Central memory CD8-positive, alpha-beta T cell (primary cell): ENCODE measurements at places on chromosomes 1 and 21.

GRCh38 chr1:64699327-64699726 is 45.5 kb upstream of the RAVER2 start:
- no peak overlapping the region for H3K4me3 ChIP-seq
- peaks cover 55% of the 10 kb centered on the region for H3K27me3 ChIP-seq
- no peak overlapping the region for H3K27ac ChIP-seq
- DNase-seq = no peak

GRCh38 chr1:234916840-234917239 is 211.8 kb downstream of the TOMM20 start:
- H3K4me3 ChIP-seq = no peak overlapping the region
- no peaks in the 10 kb centered on the region for H3K27me3 ChIP-seq
- H3K27ac ChIP-seq = no peak overlapping the region

- no peak overlapping the region for H3K4me3 ChIP-seq
- peaks cover 2% of the 10 kb centered on the region for H3K36me3 ChIP-seq
- no peak for DNase-seq
- H3K27ac ChIP-seq = no peak overlapping the region
- no peaks in the 10 kb centered on the region for H3K27me3 ChIP-seq
- H3K4me1 ChIP-seq = peaks cover 47% of the 10 kb centered on the region
These were observed 4.0 kb downstream of the H6PD start for GRCh38 chr1:9238550-9238949.

DNA sequence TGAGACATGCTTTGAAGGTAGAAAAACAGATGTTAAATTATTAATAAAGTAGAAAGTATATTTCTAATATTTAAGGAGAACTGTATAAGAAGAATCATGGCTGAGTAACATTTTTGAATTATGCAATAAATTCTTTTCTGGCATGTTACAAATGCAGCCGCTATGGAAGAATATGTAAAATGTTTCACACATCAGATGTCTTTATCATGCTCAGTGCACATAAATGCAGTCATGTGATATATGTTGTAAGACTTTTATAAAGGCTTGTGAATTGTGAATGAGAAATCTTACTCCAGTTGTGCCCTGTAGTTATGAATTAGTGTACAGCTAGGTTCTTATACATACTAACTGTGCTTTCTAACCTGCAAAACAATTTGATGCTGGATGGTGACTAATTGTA is 53.5 kb downstream of the LRRC8B start:
- peaks cover 9% of the 10 kb centered on the region for H3K36me3 ChIP-seq
- no peak for DNase-seq

DNA sequence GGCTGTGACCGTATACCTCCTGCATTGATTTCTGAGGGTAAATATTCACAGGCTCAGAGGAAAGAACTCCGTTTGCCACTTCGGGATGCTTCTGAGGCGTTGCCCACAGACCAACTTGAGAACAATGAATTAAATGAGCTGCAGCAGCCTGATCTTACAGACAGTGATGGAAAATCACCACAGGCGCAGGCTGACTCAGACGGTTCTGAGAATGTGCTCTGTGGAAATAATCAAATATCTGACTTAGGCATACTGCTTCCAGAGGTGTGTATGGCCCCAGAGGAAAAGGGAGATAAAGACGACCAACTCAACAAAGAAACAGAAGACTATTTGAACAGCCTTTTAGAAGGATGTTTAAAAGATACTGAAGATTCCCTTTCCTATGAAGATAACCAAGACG is 76.7 kb upstream of the SCCPDH start:
- H3K4me3 ChIP-seq = no peak overlapping the region
- peaks cover 42% of the 10 kb centered on the region for H3K36me3 ChIP-seq
- no peak overlapping the region for H3K27ac ChIP-seq
- DNase-seq = no peak
- H3K27me3 ChIP-seq = no peaks in the 10 kb centered on the region
- H3K4me1 ChIP-seq = peaks cover 14% of the 10 kb centered on the region

- no peak overlapping the region for H3K4me3 ChIP-seq
- peaks cover 32% of the 10 kb centered on the region for H3K27me3 ChIP-seq
- no peak for DNase-seq
These were observed 103.8 kb downstream of the ADSS2 start for GRCh38 chr1:244347942-244348341.

DNA sequence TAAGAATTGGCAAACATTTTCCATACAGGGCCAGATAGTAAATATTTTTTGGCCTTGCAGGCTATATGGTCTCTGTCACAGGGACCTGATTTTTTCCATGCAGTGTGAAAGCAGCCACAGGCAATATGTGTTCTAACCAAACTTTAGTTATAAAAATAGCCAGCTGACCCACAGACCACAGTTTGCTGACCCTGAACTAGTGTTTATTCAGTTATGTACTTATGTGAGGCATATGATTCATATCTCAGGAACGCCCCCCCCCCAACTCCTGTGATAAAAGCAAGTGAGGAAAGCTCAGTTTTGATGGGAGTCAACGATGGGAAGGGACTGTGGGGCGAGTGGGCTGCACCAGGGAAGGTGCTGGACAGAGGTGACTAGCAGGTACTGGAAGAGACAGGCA is 80.1 kb downstream of the HMGB4 start:
- H3K27ac ChIP-seq = no peak overlapping the region
- H3K4me3 ChIP-seq = no peak overlapping the region
- H3K4me1 ChIP-seq = no peaks in the 10 kb centered on the region
- DNase-seq = no peak
- peaks cover 2% of the 10 kb centered on the region for H3K36me3 ChIP-seq

DNA sequence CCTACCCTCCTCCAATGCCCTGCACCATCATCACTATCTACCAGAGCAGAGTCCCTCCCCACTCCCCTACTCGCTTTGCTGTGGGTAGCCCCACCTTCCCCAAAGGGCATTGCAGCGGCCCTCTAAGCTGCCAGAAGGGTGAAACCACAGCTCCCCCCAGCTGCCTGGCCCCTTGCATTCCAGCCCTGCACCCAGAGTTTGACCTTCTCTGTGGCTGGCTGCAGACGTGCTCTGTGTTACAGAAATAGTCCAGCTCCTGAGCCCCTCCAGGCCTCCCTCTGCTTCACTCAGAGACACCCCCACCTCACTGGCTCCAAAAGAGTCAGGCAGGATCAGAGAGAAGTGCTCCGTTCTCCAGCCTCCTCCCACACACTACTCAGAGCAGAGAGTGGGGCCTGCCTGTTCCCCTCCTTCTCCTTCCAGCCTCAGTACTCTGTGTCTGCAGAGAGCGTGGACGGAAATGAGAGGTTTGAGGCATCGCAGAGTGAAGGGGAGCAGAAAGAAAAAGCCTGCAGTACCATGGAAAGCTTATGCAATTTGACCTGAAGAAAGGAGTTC is 63.2 kb downstream of the PLEKHA6 start:
- no peak overlapping the region for H3K4me3 ChIP-seq
- peaks cover 94% of the 10 kb centered on the region for H3K27me3 ChIP-seq
- no peak for DNase-seq
- no peaks in the 10 kb centered on the region for H3K36me3 ChIP-seq
- H3K4me1 ChIP-seq = no peaks in the 10 kb centered on the region

DNA sequence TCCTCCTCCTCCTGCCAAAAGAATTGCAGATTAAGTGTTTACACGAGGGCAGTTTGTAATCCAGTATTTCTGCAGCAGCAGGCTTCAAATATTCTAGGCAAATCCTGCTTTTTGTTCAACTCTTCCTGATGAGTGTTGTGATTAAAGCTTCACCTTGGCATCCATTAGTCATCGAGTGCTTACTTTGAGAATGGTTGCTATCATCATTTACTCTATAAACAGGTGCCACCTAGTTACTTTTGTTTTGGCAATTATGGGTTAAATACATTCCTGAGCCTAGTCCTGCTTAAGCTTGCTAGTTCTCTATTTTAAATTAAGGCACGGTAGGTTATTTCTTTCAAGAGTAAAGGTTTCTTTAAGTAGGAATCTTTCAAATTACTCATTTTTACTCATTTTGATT is 20.3 kb downstream of the PDC start:
- H3K27me3 ChIP-seq = no peaks in the 10 kb centered on the region
- H3K4me3 ChIP-seq = no peak overlapping the region
- no peak overlapping the region for H3K27ac ChIP-seq
- DNase-seq = no peak

GRCh38 chr1:195019385-195019784 is 1588.9 kb downstream of the KCNT2 start:
- H3K27me3 ChIP-seq = no peaks in the 10 kb centered on the region
- H3K4me3 ChIP-seq = no peak overlapping the region
- H3K36me3 ChIP-seq = no peaks in the 10 kb centered on the region
- H3K4me1 ChIP-seq = no peaks in the 10 kb centered on the region
- no peak for DNase-seq

GRCh38 chr21:16838331-16838730 is 674.5 kb upstream of the CXADR start:
- no peak overlapping the region for H3K4me3 ChIP-seq
- no peaks in the 10 kb centered on the region for H3K4me1 ChIP-seq
- no peaks in the 10 kb centered on the region for H3K36me3 ChIP-seq
- DNase-seq = no peak
- H3K27ac ChIP-seq = no peak overlapping the region
- no peaks in the 10 kb centered on the region for H3K27me3 ChIP-seq

DNA sequence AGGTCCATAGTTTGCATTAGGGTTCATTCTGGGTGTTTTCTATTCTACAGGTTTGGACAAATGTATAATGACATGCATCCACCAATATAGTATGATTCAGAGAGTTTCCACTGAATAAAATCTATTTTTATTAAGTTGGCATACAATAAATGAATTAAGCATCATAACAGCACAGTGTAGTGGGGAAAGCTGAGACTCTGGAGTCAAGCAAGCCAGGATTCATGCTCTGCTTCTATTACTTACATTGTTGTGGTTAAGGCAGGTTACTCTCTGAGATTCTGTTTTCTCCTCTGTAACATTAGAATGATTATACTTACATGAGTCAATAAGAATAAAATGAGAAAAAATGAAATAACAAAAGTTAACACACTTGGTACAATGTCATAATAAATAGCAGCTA is 131.3 kb downstream of the SLC30A10 start:
- H3K36me3 ChIP-seq = peaks cover 1% of the 10 kb centered on the region
- no peak overlapping the region for H3K27ac ChIP-seq
- H3K4me1 ChIP-seq = no peaks in the 10 kb centered on the region
- no peak for DNase-seq

- peaks cover 6% of the 10 kb centered on the region for H3K27me3 ChIP-seq
- no peaks in the 10 kb centered on the region for H3K4me1 ChIP-seq
- H3K4me3 ChIP-seq = no peak overlapping the region
- H3K36me3 ChIP-seq = no peaks in the 10 kb centered on the region
- no peak for DNase-seq
These were observed 11.3 kb upstream of the LRRC8D start for GRCh38 chr1:89809556-89809955.

- no peak for DNase-seq
- peaks cover 2% of the 10 kb centered on the region for H3K36me3 ChIP-seq
- peaks cover 71% of the 10 kb centered on the region for H3K4me1 ChIP-seq
These were observed 17.2 kb downstream of the HIVEP3 start for GRCh38 chr1:41901551-41901950.

GRCh38 chr1:40966417-40966816 is 13.1 kb upstream of the CTPS1 start:
- no peaks in the 10 kb centered on the region for H3K4me1 ChIP-seq
- no peak overlapping the region for H3K4me3 ChIP-seq

DNA sequence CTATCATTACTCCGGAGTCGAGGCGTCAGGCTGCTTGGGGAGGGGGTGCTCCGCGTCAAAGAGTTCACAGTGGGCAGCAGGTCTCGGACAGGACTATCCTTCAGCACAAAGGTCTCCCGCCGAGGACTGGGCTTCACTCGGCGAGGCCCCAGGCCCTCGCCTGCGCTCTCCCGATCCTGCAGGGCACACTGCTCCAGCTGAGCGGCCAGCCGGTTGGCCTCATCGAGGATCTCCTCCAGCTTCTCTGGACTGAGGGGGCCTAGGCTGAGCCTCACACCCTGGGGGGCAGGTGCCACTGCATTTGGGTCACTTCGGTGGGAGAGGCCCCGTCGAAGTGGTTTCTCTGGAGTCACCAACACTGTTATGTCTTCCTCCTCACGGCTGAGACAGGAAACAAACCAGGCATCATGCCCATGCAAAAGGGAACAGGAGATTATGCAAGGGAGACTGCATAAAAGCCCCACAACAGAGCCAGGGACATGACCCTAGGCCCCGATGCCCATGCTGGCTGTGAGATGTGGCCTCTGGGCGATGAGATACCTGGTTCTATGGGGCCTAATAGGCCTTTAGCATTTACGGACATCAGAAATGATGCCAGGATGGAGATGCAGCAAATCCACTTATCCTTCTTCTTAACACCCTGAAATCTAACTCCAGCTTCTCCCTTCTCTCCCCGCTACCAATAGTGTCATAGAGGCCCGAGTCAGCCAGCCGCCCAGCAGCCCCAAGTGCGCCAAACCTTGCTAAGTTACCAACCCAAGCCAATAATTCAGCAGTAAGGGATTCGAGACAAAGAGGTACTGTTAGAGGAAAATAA is 1.1 kb downstream of the PSRC1 start:
- H3K27me3 ChIP-seq = no peaks in the 10 kb centered on the region
- peak overlapping the region; percentile 91 for H3K4me3 ChIP-seq
- no peak for DNase-seq
- no peak overlapping the region for H3K27ac ChIP-seq

- no peak overlapping the region for H3K27ac ChIP-seq
- no peaks in the 10 kb centered on the region for H3K27me3 ChIP-seq
- no peak for DNase-seq
These were observed 21.1 kb upstream of the PPP1R15B start for GRCh38 chr1:204432708-204433107.

DNA sequence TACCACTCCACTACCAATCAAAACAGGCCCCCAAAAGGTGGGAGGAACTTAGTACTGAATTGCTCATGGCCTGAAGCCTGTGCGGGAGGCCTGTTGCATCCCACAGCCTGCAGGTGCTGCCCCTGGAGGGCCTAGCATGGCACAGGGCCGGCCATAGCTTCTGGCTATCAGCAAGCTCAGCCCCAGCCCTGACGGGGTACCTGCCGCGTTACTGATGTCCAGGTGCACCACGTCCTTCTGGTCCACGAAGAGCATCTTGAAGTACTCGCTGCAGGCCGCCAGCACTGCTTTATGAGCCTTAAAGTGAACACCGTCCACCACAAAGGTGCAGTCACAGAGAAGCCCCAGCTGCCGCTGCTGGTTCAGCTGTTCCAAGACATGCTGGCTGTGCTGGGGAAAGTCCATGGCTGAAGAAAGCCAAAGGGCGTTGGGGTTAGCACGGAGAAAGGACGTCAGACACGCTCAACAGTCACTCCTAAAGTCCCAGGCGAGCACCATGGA is 27.8 kb downstream of the ZBTB17 start:
- no peak for DNase-seq
- peaks cover 17% of the 10 kb centered on the region for H3K36me3 ChIP-seq

DNA sequence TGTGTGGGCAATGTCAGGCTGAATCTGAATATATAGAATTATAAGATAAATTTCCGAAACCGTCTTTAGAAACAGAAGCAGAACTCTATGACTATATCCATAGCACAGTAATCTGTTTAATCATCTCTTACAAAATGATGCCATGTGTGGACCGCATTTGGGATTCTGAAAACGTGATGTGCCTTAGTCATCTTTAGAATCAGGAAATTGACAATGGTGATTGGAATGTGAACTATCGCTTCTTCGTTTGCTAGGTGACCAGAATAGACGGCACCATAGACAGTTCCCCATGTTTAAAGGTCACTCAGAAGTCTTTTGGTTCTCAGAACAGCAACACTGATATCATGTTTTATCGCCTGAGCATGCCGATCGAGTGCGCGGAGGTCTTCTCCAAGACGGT is 300.3 kb downstream of the ZP4 start:
- no peak overlapping the region for H3K27ac ChIP-seq
- H3K27me3 ChIP-seq = peaks cover 17% of the 10 kb centered on the region
- DNase-seq = no peak
- no peaks in the 10 kb centered on the region for H3K36me3 ChIP-seq
- H3K4me1 ChIP-seq = no peaks in the 10 kb centered on the region
- no peak overlapping the region for H3K4me3 ChIP-seq

- no peak overlapping the region for H3K4me3 ChIP-seq
- no peak for DNase-seq
- H3K36me3 ChIP-seq = no peaks in the 10 kb centered on the region
These were observed 338.1 kb downstream of the SEC16B start for GRCh38 chr1:177631770-177632169.
